HFFc6 (cell line): ENCODE measurements at places on chromosomes 1 and 21.
A peak's percentile ranks its signal among the peaks of the same experiment; 100 is the strongest.

- DNase-seq = no peak
Observed at GRCh38 chr1:38183096-38183495, 136.5 kb upstream of the POU3F1 start.

- no peak for DNase-seq
Observed at GRCh38 chr1:28056129-28056925, 32.1 kb downstream of the EYA3 start.

GRCh38 chr1:114610546-114611245, 29.3 kb upstream of the BCAS2 start:
- no peak for DNase-seq

DNA sequence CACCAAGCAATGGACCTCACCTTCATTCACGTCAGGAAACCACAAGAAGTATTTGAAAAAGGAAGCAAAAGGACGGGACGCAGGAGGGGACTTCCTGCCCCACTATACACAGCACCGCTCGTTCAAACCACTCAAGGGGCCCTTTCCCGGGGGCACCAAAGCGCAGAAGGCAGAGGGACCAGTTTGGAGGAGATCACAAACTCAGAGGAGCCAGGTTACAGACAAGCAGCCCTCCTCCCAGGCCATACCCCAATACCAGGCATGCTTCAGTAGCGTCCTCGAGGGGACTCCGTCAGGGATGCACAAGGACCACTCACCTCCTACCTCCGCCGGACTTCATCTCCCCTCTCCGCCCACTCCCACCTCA, 685 bp downstream of the CRTC2 start:
- no peak for DNase-seq

GRCh38 chr1:156517748-156518147, 17.2 kb upstream of the MEF2D start:
- DNase-seq = no peak

DNA sequence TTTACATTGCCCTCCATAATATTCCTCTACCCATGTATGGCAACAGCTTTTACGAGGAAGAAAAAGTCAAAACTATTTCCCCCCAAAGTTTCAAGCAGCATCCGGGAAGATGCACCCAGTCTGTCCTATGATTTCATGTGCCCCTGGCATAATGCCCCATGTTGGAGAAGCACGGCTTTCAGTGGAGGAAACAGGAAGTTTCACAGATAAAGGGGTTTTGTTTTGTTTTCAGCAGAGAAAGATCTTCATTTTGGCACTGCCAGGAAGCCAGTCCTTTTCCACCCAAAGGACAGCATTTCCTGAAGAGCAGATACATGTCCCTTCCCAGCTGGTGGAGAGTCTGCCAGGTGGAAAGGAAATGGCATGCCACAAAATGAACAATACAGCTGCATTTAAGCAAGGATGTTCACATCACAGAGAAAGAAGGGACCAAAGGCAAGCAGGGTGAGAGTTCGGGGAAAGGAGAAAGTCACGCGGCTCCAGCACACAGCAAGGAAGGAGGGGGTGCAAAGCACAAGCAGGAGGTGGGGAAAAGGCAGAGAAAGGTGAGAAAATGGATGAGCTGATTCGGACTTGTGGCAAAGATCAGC, 95.3 kb upstream of the HIVEP3 start:
- DNase-seq = no peak

DNA sequence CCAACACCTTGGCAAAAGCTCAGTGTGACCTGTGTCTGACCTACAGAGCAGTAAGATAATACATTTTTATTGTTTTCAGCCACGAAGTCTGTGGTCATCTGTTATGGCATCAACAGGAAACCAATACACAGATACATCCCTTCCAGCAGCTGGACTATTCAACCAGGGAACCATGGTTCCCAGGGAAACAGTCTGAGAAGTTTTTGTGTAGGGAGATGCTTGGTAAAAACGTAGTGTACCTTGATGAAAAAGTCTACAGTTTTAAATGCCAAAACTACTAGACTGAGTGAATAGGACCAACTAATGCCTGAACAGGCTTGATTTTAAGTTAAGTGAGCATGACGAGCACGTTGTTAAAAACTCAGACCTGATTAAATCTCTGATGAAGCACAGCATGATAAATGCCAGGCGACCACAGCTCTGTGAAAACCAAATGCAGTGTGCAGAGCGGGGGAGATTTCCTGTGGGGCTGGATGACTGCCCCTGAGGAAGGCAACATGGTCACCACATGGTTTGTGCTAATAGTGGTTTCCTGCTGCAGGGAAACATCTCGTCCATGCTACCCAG, 228.9 kb downstream of the TNR start:
- DNase-seq = no peak

GRCh38 chr1:37471345-37472231, 2.8 kb upstream of the ZC3H12A start:
- DNase-seq = peak; percentile 86

GRCh38 chr1:61279570-61279969, 197.2 kb downstream of the NFIA start:
- DNase-seq = no peak

DNA sequence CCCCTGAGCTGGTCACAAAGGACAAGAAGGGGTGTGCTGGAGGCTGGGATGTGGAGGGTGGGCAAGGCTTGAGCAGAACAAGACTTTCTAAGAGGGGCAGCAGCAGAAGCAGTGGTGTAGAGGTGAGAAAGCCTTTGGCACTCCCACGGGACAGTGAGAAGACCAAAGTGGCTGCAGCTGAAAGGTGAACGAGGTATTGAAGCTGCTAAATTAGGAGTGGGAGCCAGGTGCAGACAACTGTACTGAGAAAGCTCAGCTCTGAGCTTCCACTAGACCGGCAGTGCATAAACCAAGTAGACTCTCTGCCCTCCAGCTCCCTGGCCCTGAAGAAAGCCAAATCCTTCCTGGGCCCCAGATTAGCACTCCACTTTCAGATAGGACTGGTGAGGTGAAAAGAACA, 93.0 kb downstream of the VWA5B1 start:
- no peak for DNase-seq

- no peak for DNase-seq
Observed at GRCh38 chr1:77680173-77680572, 2.3 kb downstream of the ZZZ3 start.

GRCh38 chr1:15951341-15952153, 24.4 kb downstream of the ZBTB17 start:
- DNase-seq = no peak
